CD4-positive, alpha-beta T cell treated with Interleukin-6 at 100 ng/mL for 8 hours (primary cell): ENCODE measurements at places on chromosomes 2 and 18.

GRCh38 chr2:121350890-121351289 is 65.9 kb upstream of the TFCP2L1 start:
- no peak for DNase-seq

- no peak for DNase-seq
Observed at GRCh38 chr2:46697830-46698323, 217.7 kb downstream of the MCFD2 start.

- no peak for DNase-seq
Observed at GRCh38 chr2:150640039-150640438, 152.6 kb upstream of the RND3 start.

DNA sequence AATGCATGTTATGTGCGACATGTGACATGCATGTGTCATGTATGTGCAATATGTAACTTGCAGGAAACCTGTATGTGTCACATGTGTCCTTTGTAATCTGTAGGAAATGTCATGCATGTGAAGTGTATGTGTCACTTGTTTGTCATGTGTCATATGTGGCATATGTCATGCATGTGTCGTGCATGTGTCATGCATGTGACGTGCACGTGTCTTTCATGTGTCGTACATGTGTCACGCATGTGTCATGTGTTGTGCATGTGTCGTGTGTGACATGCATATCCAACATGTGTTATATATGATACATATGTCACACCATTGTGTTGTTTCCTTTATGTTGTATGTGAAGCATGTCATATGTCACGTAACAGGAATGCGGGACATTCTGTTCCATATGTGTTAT is 2153.2 kb upstream of the PIK3C3 start:
- DNase-seq, result no peak

- no peak for DNase-seq
Observed at GRCh38 chr2:201369775-201370174, 12.6 kb upstream of the FLACC1 start.

DNA sequence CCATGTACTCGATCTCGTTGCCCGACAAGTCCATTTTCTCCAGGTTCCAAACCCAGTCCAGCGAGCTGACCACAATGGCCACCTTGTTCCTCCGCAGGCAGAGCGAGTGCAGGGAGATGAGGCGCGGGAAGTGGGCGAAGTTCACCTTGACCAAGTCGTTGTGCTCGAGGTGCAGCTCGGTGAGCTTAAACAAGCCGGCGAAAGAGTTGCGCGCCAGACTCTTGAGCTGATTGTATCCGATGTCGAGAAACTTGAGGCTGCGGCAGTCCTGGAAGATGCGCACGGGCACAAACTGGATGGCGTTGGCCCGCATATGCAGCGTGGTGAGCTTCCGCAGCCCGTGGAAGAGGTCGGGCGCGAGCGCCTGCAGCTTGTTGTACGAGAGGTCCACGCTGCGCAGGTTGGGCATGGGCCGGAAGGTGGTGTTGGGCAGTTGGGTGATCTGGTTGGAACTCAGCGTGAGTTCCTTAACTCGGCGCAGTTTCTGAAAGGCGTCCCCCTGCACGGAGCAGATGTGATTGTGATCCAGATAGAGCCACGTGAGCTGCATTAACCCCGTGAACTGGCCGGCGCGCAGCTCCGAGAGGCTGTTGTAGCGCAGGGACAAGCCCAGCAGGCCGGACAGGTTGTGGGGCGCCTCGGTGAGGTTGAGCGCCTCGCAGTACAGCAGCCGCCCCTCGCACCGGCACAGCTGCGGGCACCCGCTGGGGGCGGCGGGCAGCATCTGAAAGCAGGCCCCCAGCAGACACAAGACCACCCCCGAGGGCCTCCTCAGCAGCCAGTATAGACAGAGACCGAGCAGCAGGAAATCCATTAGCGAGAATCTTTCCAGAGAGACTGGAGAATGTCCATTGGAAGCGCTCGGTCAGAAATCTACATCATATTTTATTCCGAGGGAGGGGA is 1.3 kb downstream of the LRRTM1 start:
- no peak for DNase-seq

- DNase-seq, result no peak
Observed at GRCh38 chr2:239033801-239034560, 186.1 kb downstream of the TWIST2 start.

DNA sequence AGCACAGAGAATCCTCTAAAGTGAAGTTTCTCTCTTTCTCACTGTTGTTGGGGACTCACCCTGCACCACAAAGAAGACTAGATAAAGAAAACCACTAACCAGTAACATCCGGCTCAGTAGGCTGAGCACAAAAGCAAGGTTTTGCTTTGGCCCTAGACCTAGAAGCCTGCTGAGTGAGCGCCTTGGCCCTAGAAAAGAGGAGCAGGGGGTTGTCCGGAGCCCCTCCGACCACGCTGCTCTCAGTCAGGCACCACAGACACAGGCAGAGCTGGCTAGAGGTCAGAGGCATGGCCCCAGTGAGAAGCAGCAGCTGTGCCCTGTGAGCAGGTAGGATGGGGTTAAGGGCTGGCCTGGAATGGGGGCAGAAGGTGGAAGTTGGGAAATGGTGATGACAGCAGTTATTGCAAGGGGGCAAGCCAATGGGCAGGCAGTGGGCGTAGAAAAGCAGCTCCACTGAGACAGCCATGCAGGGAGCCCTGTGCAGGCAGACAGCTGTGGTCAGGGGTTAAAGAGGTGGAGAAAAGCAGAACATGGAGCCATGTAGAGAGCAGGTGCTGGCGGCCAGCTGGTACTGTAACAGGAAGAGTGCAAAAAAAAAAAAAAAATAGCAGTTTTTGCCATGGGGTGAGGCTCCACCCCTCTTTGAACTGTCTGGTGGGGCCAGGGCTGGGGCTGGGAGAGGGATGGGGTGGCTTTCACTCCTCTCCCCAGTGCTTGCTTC is 36.9 kb upstream of the SLC14A1 start:
- peak; percentile 74 for DNase-seq

DNA sequence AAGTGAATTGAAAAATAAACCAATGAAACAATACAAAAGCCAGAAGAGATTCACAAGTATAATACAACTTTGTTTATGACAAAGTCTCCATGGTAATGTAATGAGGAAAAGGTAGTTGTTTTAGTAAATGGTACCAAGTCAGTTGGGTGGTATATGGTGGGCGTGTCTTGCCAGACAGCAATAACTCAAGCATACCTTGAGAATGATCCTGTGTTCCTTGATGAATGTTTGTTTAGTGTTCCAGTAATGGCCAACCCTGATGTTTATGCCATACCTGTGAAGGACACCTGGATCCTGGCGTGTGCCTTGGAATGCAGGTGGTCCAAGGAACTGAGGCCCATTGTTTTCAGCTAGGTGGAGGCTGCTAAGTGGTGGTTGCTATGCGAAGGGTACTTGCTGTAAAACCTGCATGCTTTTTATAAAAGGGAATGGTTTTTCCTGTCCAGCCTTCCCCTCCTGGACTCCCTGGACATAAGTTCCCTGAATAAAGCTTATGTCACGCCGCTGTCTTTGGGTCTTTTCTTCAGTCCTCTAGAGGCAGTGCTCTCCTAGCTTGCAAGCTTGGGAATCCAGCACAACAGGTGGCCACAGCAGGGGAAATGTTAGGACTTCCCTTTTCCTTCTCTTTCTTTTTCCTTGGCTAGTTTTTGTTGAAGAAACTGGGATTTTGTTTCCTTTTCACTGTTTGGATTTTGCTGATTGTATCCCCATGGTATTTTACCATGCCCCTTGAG is 54.7 kb downstream of the MTA3 start:
- DNase-seq, result no peak

- DNase-seq, result no peak
Observed at GRCh38 chr18:34281722-34282121, 57.0 kb upstream of the NOL4 start.

DNA sequence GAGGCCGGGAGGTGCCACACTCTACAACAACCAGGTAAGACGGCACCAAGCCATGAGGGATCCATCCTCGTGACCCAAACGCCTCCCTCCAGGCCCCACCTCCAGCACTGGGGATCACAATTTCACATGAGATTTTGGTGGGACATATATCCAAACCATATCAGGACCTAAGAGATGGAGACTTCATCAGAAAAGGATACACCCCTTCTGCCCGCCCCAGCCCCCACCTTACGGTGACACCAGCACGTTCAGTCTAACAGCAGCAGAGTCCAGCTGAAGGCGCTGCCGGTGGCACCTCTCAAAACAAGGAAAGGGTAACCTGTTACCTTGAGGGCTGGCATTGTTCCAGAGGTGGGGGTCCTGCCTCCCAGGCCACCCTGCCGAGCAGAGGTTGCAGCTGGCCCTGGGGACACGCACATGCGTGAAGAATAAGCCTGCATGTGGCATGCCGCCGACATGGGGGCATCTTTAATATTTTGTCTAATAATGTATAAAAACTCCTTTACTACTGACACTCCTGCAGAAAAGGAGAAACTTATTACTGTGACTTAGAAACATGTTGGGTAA is 154.4 kb downstream of the GALR1 start:
- no peak for DNase-seq
